ENCODE measurements at places on chromosomes 2 and 18.

GRCh38 chr2:125581557-125581956 is 1074.4 kb upstream of the GYPC start:
- no peak for DNase-seq

DNA sequence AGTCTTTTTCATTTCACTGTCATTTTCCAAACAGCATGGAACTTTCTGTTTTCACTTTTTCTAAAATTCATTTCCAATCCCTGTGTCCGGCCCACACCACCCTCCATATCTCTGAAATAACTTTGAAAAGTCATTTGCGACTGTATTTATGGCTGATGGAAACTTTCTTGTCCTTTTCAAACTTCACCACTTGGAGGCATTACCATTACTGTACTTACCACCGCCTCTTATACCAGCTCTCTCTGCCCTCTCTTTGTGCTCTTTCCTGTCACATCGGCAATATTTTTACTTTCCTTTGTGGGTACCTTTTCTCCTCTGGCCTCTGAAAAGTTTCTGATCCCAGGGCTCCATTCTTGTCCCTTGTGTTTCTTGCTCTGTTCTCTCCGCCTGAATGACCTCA is 39.5 kb upstream of the IL1RL1 start:
- no peak for DNase-seq

- DNase-seq, result no peak
Measured at GRCh38 chr2:174597009-174597344, 627 bp downstream of the WIPF1 start.

GRCh38 chr2:11691076-11691660 is 21.2 kb upstream of the NTSR2 start:
- DNase-seq, result no peak

GRCh38 chr2:79796641-79797040 is 283.8 kb downstream of the CTNNA2 start:
- DNase-seq, result no peak

DNA sequence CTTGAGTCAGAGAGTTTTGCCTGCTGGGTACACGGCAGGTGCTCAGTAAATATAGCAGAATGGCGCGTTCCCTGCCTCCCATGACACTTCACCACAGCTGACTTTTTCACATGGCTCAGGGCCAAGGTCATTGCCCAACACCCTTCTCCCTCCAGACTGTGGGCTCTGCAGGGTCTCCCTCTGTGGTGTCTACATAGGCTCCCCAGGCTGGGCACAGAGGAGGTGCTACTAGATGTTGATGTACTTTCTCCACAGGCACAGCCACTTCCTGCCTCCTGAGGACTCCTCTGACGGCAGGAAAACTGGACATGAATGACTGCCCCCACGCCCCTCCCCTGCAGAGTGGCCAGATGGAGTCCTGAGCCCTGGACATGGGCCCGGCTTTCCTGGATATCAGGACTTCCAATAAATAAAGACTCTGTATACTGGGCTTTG is 4.2 kb downstream of the CHCHD5 start:
- DNase-seq, result no peak

- DNase-seq, result no peak
Measured at GRCh38 chr2:126662621-126663020, 6.7 kb downstream of the GYPC start.

DNA sequence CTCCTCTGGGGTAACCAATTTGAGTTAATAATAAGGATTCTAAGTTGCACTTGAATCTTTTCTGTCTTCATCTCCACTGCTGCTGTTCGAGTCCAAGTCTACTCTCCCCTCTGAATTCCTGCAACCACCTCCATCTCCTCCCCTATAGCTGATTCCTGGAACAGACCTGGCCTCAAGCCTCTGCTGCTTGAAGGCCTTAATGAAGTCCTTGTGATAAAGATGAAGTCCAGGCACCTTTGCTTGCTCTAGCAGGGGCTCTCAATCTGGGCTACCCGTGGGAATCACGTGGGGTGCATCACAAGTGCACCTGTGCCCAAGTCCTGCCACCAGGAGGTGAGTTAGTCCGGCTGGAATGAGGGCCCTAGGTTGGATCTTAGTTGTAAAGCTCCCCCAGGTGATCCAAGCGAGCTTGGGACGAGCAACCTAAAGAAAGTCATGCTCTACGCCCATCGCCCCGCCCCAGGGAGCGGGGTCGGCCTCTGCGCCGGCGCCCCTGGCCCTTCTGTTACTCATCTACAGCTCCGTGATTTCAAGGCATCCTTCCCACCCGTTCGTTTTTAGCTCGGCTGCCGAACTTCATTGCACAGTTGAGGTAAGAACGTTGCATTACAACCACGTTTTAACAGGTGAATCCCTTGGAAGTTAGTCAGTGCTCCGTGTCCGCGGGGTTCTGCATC is 905 bp upstream of the IAH1 start:
- no peak for DNase-seq

Measured in RKO (cell line).